ENCODE measurements at places on chromosomes 3 and 15. TPM values are rescaled to one million over a fixed set of nuclear protein-coding genes. Genes with fewer than 3 reads are reported as not detected.

Gene RARB
- polyA plus RNA-seq, result 15.2 TPM

DNA sequence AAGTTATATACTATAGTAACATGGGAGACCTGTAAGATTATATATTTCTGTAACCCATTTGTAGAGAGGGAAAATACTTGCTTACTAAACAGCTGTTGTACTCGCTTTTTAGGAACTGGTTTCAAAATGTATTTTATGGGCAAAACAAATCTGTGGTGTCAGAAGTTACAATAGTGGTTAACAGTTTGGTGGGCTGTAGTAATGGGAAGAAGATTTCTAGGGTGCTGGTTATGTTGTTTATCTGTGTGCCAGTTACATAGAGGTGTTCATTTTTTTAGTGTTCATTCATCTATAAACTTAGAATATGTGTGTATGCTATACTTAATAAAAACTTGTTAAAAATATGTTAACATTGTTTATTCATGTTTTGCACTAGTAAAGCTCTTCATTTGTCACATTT lies 42.1 kb downstream of the RNF111 start:
- DNase-seq, result no peak
- H3K27me3 ChIP-seq, result no peaks in the 10 kb centered on the region
- no peaks in the 10 kb centered on the region for H3K4me1 ChIP-seq
- H3K4me3 ChIP-seq, result no peak overlapping the region

DNA sequence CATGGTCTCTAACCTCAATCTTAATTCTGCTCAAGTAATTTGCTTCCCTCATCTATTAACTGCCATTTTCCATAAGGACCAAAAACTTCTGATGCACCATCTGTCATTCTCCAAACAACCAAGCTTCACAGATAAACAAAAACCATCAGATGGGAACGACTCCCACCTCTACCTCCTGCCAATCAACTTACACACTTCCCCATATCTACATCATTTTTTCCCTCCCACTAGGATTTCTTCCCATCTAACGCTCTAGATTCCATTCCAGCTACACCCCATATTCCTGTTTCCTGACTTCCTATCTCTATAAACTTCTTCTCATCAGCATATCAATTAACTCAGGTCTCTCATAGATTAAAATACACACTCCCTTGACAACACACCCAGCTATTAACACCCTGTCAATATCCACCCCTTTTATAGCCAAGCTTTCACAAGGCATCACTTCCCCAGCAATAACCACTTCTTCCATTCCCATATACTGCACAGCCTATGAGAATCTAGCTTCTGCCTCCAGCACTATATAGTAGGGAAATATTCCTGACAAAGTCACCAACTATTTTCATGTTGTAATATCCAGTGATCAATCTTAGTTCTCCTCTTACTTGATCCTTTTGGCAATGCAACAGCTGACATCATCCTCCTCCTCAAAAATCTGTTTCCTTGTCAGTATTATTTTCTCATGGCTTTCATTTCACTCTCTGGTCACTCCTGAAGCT lies 39.2 kb downstream of the SNX4 start:
- H3K27me3 ChIP-seq, result no peaks in the 10 kb centered on the region
- no peak overlapping the region for H3K27ac ChIP-seq
- no peak overlapping the region for H3K4me3 ChIP-seq
- no peak for DNase-seq

GRCh38 chr3:154095832-154096421 lies 25.3 kb upstream of the ARHGEF26 start:
- H3K4me1 ChIP-seq, result no peaks in the 10 kb centered on the region
- no peak for DNase-seq
- no peak overlapping the region for H3K4me3 ChIP-seq
- no peaks in the 10 kb centered on the region for H3K36me3 ChIP-seq
- no peaks in the 10 kb centered on the region for H3K27me3 ChIP-seq
- H3K27ac ChIP-seq, result no peak overlapping the region

- H3K4me1 ChIP-seq, result peaks cover 16% of the 10 kb centered on the region
- no peak overlapping the region for H3K4me3 ChIP-seq
- DNase-seq, result peak; percentile 53
- H3K27me3 ChIP-seq, result no peaks in the 10 kb centered on the region
- H3K27ac ChIP-seq, result no peak overlapping the region
- H3K36me3 ChIP-seq, result no peaks in the 10 kb centered on the region
Measured at GRCh38 chr3:127820221-127820825, 2.0 kb downstream of the MGLL start.

All from SK-N-SH (cell line).